ENCODE measurements at places on chromosomes 2 and 18.

DNA sequence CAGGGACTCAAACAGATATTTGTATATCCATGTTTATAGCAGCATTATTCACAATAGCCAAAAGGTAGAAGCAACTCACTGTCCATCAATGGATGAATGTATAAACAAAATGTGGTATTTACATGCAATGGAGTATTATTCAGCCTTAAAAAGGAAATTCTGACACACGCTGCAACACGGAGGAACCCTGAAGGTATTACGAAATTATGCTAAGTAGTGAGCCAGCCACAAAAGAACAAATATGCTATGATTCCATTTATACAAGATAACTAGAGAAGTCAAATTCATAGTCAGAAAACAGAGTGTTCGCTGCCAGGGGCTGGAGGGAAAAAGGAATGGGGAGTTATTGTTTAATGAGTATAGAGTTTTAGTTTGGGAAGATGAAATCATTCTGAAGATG is 61.0 kb upstream of the CDKL4 start:
- no peak for DNase-seq

- no peak for DNase-seq
These were observed 27.2 kb downstream of the XPO1 start for GRCh38 chr2:61510674-61511671.

DNA sequence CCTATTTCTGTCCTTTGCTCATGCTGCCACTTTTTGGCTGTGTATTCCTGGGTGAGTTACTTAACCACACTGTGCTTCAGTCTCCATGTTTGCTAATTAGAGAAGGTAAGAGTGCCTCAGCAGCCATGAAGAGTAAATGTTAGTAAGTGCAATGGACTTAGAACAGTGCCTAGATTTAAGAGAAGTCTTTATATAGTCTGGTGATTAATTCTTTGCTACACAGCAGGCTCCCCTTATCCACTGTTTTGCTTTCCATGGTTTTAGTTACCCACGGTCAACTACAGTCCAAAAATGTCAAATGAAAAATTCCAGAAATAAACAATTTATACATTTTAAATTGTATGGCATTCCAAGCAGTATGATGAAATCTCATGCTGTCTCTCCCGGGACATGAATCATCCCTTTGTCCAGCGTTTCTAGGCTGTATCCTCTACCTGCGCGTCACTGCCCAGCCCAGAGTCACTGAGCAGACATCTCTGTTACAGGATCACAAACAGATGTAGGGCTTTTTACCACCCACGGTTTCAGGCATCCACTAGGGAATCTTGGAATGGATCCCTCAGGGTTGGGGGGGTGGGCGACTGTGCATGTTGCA is 91.0 kb downstream of the CTIF start:
- no peak for DNase-seq

DNA sequence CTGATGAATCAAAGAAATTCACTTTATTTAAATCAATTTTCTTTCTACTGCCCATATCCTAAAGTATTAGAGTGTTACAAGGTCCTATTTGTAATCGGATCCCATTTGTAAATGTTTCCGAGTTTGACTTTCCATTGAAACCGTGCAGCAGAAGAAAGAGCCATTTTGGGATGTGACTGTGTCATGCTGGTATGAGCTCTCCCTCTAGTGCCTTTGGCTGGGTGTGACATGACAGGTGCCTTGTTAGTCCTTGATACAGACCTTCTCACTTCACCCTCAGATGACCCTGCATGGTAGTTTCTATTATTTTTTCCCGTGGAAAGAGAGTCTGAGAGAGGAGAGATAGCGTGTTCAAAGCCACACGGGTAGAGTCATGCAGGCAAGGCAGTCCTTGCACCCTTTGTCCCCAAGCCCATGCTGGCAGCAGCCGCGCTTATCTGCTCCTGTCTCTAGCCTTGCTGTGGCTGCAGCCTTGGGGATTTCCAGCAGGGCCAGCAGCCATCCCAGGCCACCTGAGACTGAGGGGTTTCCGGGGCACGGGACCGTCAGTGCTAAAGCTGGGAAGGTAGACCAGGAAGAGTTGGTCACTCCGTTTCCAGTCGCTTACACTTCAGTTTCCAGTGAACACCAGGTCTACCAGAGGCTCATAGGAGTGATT is 21.4 kb downstream of the CHMP1B start:
- DNase-seq: no peak

- no peak for DNase-seq
These were observed 62.6 kb upstream of the STK17B start for GRCh38 chr2:196233805-196234475.

GRCh38 chr18:30578707-30579106 is 463.8 kb downstream of the DSC3 start:
- no peak for DNase-seq

DNA sequence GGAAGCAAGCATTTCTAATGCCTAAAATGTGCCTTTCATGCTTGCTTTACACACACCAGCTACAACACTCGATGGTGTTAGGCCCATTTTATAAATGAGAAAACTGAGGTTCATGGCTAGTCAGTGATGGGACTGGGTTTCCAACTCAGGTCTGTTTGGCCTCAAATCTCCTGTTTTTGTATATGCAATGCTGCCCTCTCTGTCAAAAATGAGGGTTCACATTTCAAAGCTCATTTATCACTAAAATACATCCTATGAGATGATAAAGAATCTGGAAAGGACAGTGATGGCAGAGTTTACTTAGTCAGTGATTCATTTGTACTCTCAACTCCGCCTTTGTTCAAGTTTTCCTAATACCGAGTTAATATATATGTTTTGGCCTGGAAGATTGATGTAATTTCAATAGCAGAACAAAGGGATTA is 92.3 kb downstream of the KCTD1 start:
- DNase-seq: no peak

GRCh38 chr2:25825238-25825637 is 53.0 kb downstream of the ASXL2 start:
- peak; percentile 67 for DNase-seq

GRCh38 chr2:236862526-236862925 is 223.2 kb upstream of the COPS8 start:
- DNase-seq: no peak

DNA sequence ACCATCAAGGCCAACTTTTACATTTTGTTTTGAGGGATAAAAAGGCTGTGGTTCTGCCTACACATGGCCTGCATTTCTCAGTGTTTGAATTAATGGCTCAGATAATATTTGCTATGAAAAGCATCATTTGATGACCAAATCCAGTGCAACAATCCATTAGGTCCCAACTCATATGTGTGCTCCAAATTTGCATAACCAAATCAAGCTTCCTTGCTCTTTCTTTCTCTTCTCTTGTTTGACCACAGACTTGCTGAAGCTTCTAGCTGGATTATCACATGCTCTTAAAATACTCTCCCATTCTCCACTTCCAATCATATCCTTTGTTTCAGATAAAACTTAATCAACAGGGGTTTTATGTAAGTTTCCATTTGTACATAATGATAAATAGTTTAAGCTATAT is 147.0 kb downstream of the TCF4 start:
- no peak for DNase-seq

DNA sequence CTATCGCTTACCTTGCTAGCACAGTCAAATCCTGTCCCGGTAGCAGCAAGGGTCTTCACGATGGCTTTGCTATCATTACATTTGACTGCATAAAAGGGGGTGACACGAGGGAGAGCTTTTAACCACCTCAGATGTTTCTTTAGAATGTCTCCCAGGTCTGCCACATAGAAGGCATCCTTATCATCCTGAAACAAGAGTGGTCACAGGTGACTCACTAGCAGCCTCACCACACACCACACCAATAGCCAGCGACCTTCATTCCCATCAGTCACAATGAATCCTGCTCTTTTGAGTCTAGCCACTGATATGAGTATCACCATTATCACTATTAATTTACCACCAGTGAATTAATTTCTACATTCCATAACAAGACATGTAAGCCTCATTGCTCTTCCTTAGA is 3.7 kb downstream of the ODC1 start:
- DNase-seq: peak; percentile 65

DNA sequence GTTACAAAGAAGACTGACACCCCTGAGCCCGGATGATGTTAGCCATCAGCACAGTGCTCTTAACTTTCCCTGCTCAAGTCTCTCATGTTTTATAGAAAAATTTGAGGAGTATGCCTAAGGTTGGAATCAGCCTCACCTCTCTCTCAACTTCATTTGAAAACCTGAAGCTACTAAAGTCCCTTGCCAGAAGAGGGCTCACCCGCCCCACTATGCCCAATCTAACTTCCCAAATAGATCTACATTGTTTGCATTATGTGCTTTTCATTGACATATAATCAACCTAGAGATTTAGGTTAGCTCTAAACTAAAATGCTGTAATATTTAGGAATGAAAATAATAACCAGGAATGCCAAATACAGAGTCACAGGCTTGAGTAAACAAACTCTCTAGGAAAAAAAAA is 305.4 kb downstream of the NCKAP5 start:
- DNase-seq: no peak

DNA sequence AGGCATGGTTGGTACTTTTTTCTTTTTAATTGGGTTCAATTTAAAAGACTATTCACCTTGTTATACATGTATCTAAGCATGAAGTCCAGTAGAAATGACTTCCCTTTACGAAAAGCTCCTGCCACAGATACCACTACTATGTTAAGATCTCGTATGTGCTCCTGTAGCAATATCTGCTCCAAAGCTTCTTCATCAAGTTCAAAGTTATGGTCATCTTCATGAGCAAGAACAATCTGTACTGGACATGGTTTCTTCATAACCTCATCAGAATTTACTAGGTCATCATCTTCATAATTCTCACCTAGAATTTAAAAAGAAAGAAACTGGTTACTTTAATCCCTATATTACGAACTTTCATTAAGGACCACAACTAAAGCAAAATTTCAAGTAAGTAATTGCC is 33.9 kb downstream of the ATL2 start:
- DNase-seq: no peak

- no peak for DNase-seq
These were observed 202.3 kb downstream of the PLCL1 start for GRCh38 chr2:198006733-198007132.

DNA sequence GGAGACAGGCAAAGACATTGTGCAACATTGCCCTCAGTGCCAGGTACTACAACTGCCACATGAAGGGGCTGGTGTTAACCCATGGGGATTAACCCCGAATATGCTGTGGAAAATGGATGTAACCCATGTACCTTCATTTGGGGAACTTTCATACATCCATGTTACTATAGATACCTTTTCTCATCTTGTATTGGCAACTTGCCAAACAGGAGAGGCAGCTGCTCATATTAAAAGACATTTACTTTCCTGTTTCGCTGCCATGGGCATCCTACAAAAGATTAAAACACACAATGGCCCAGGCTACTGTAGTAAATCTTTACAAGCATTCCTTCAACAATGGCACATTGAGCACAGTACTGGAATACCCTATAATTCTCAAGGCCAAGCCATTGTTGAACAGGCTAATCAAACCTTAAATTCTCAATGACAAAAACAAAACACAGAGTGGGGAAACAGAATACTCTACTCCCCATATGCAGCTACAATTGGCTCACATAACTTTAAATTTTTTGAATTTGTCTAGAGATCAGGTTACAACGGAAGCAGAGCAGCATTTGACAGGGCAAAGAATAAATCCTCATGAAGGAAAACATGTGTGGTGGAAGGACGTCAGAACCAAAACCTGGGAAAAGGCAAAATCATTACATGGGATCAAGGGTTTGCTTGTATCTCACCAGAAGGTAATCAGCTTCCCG is 1723.5 kb upstream of the LRRTM1 start:
- DNase-seq: no peak

- no peak for DNase-seq
These were observed 10.9 kb upstream of the EIF2AK2 start for GRCh38 chr2:37167636-37168180.

DNA sequence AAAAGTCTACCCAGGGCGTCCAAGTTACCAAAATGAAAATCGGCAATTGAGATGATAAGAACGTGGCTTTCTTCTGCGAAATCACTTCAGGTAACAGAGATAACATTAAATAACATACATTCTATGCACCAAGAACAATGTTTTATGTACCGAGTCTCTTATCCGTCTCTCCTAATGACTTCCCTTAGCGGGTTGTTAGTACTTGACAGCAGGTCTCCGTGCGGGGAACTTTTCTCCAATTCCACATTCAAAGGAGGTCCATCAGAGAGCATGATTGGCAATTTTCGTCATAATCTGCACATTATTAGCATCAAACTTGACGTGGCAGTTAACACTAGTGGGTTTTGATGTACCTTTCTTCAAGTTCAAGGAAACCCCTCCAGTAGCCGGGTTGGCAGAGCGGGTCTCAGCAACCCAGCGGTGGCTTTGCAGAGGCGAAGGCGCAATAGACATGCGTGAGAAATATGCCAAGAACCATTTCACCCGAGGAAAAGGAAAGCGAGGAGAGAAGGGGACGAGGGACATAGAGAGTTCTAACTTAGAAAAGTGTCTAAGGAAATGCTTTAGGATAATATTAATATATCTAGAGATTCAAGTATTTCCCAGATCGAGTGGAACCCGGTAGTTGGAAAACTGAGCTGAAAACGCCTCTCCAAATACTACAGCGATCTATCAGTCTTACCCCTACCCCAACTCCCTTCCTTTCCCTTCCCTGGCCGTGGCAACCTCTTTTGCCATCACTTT is 5.0 kb downstream of the EVX2 start:
- no peak for DNase-seq

- DNase-seq: no peak
These were observed 31.9 kb downstream of the SMAD7 start for GRCh38 chr18:48918660-48919456.

GRCh38 chr2:8196316-8196715 is 485.5 kb upstream of the ID2 start:
- no peak for DNase-seq

DNA sequence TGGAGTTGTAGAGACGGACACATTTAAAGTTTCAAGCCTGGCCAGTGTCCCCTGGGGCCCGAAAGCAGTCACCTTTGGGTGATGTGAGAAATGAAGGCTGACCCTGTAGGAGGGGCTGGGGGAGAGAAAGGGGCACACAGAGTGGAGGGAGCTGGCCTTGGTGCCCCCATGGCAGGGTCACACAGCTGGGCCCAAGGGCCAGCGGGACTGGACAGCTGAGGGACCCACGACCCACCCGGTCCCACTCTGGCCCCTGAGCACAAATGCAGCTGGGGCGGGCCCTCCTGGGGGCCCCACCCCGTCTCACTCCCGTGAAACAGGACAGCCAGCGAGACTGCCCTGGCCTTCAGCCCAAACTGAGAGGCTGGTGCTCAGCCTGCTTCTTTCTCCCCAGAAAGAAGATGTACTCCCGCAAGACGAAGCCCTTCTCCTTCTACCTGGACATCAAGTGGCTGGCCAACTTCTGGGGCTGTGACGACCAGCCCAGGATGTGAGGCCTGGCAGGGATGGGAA is 6.1 kb downstream of the AGXT start:
- no peak for DNase-seq

GRCh38 chr18:49685231-49685942 is 123.5 kb downstream of the LIPG start:
- DNase-seq: no peak

- DNase-seq: no peak
These were observed 8.4 kb downstream of the PAX3 start for GRCh38 chr2:222290401-222290735.

DNA sequence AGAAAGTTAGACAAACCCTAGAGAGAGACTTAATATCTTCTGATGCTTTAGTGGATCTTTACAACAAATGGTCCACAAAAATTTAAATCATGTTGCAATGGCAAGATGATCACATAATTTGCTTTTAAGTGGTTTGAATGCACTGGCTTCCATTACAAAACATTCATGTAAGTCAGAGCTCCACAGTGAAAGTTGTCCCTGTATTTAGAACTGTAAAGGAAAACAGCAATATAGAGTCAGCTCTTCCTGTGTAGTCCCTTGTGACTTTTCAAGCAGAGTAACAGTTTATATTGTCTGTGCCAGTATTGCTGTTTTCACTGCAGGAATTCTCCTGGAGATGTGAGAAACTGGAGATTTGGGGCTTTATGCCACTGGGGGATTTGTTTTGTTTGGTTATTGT is 77.7 kb downstream of the MEIS1 start:
- no peak for DNase-seq

- no peak for DNase-seq
These were observed 131.4 kb upstream of the CCDC68 start for GRCh38 chr18:55090564-55091188.
